ENCODE measurements at places on chromosomes 6 and 20. TPM values are rescaled to one million over a fixed set of nuclear protein-coding genes. Genes with fewer than 3 reads are reported as not detected.

DNA sequence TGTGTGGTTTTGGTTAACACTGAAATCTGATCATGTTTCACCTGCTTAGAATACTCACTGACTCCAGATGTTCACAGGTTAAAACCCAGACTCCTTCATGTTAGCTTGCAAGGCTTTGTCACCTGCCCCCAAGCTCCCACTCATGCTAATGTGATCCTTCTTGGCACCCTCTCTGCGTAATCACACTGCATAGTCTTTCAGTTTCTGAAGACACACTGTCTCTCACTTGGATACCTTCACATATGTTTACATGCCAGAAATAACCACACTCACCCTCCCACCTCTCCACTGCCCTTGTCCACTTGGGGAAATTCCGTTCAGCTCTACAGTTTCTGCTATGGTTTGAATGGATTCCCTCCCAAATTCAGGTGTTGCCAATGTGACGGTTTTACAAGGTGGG is 234.7 kb upstream of the SASH1 start:
- no peak for DNase-seq

GRCh38 chr6:158414851-158415262 is 102.6 kb downstream of the TULP4 start:
- DNase-seq = no peak

DNA sequence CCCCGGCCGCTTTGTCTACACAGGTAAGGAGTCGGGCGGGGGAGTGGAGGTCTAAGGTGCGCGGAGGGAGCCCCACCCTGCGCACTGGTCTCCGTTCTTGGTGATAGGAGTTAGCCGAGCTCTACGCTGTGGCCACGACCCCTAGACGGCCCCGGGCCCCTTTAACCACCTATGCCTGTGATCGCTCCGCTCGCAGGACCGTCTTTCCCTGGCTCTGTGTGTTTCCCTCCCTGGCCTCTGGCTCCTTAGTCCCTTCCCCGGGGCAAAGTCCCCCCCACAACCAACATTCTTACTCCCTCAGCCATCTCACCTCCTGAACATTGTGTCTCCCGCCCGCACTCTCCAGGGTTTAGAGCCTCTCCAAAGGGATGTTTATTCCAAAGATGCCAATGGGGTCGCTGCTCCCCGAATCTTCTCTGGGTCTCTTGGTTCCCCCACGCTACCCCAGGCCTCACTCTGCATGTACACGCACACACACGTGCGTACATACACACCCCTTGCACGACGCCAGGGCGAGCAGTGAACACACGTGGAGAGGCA is 50.4 kb downstream of the CPXM1 start:
- no peak for DNase-seq

GRCh38 chr6:32118782-32119628 is 9.0 kb downstream of the ATF6B start:
- peak; percentile 87 for DNase-seq

- peak; percentile 48 for DNase-seq
Measured at GRCh38 chr6:107612762-107613415, 123.0 kb downstream of the SOBP start.

- DNase-seq = peak; percentile 67
Measured at GRCh38 chr20:64037498-64038213, 1.7 kb downstream of the C20orf204 start.

Gene RCAN2
- 4.7 TPM for total RNA-seq

DNA sequence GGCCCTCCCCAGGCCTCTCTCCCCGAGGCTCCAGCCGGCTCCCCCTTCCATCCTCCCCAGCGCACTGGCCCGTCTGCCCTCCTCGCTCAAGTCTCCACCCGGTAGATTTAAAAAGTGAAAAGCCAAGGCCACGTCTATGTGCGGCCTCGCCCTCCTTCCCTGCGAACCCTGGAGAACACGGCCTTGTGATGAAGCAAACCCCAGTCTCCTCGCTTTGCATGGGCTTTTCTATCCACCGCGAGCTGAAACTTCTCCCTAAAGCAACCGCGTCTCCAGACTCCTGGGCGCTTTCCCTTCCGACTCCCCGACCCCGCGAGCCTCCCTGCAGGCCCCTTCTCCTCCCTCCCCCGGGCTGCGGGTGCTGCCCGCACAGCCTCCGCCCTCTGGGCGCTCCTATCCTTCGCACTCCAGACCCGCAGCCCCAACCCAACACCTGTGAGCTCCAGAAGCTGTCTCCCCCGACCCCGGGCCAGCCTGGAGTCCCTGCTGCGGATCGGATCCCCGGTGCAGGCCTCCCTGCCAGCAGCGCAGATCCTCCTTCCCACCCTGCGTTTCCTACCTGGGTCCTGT is 265.2 kb upstream of the QKI start:
- no peak for DNase-seq

DNA sequence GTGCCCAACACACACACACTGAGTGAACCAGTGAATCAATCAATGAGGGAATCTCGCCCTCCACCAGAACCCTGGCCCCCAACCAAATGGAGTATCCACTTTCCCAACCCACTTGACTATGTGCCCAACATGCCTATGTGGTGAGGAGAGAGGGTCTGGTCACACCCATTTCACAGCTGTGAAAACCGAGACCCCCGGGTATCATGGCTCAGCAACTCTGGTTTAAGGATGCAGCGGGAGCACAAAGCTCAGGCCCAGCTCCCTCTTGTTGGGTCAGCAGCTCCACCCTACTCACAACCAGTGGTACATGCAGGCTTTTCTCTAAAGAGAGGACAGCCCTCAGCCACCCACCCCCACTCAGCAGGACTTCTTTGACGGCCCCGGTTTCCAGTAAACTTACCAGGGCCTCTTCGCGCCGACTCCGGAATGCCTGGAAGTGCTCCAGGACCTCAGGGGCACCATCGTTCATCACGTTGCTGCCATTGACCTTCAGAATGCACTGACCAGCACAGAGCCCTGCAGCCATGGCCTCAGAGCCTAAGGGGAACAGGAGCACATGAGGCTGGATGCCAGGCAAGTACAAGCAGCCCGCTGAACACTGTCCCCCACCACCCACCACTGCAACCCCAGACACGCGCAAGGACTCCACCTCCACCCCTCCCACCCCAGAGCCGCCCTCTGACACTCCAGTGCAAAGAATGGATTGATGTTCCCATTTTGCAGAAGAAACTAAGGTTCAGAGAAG is 174.7 kb downstream of the PREX1 start:
- DNase-seq = no peak

Gene FAM184A
- 8.4 TPM for total RNA-seq

- no peak for DNase-seq
Measured at GRCh38 chr20:32028647-32029372, 18.6 kb downstream of the CCM2L start.

Gene BPIFB1
- not detected for total RNA-seq
